ENCODE measurements at places on chromosomes 7 and 10.

DNA sequence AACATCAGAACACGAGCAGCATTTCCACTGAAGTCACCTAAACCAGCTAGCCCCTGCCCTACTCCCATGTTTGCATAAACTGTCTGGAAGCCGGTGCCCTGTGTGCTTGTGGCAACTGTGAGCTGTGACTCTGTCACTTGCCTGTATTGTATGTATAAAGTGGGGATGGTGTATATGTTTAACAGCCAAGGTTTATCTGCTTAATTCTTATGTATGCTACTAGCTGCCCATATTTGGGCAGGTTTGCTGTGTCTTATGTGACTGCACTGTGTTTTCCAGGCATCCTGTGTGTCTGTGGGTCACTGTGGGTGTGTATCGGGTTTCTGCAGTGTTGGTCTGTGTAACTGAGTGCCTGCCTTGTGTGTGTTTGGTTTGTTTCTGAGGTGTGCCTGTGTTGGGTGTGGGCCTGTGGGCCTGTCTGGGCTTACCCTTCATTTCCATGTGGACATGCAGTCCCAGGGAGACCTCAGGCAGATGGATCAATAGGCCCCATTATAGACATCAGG, 9.3 kb downstream of the LBX1 start:
- DNase-seq = no peak

GRCh38 chr7:85711894-85712293, 525.0 kb upstream of the SEMA3D start:
- no peak for DNase-seq

- no peak for DNase-seq
Observed at GRCh38 chr7:77727527-77727926, 31.3 kb downstream of the RSBN1L start.

- no peak for DNase-seq
Observed at GRCh38 chr7:39664057-39664456, 40.7 kb downstream of the RALA start.

DNA sequence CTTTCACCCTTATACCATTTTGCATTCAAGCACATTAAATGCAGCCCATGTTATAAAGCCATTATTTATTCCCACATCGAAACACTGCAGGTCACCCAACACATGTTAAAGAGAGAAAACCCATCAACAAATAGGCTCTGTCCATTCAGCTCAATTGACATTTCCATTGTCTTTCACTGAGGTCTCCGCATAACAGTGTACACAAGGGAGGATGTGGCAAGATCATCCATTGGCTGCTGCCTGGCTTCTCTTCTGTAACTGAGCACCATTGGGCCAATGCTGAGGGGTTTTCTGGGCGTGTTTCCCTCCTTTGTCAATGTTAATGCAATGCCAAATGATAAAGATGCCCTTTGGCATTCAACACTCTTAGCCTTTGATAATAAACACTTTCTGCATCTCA, 278.1 kb upstream of the SP4 start:
- no peak for DNase-seq

- no peak for DNase-seq
Observed at GRCh38 chr7:33773053-33773452, 132.3 kb upstream of the BMPER start.

DNA sequence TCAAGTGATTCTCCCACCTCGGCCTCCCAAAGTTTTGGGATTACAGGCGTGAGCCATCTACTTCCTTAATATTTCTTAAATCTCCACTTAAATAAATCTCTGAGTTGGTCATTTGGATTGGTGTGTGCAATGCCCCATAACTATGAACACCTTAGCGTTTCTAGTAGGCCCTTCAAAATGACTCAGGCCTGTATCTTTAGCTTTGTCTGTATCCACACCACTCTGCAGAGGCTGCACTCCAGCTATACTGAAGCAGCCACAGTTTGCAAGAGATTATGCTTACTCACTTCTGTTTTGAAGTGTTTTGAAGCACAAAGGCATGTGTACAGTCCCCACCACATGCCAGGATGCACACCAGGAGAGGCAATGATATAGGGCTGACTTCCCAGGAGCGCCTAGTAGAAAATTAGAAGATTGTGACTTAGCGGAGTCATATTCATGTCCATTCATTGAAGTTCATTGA, 2.4 kb upstream of the ST7 start:
- DNase-seq = no peak

GRCh38 chr10:15451137-15452094, 80.3 kb upstream of the FAM171A1 start:
- no peak for DNase-seq

DNA sequence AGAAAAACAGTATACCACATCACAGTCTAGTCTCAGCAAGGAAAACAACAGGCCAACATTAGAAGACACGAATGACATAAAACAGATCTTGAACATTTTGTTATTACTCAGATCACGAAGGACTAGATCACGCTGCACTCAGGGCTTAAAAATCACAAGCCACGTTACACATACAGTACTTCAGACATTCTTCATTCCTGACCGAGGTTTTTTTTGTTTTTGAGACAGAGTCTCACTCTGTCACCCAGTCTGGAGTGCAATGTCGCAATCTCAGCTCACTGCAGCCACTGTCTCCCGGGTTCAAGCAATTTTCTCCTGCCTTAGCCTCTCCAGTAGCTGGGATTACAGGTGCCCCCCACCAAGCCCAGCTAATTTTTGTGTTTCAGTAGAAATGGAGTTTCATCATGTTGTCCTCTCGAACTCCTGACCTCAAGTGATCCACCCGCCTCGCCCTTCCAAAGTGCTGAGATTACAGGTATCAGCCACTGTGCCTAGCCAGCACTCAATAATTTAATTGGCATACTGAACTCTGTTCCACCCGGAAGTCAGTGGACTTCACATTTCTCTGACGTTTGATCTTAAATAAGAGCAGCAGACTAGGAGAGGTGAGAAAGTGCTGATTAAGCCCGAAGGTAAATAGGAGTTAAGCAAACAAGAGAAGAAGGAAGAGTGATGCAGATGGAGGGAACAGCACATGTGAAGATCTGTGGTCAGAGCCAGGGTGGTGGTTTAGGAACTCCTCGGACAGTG, 3.5 kb downstream of the AIMP2 start:
- DNase-seq = no peak

DNA sequence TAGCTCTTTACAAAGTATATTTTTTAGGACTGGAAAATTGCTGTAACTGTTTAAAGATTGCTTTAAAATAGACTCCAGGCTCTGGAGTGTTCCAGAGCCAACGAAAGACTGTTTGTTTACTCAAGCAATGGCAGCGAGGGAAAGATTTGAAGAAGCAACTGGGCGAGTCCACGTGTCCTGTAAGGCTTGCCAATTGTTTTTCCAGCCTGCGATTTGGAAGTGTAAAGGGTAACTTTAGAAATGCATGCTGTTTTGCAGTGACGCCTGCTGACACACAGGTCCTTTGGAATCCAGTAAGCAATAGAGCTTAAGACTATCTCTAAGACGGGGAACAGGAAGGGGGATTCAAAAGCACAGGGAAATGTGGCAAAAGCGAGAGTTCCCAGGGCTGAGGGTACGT, 55.8 kb downstream of the TACC2 start:
- no peak for DNase-seq

DNA sequence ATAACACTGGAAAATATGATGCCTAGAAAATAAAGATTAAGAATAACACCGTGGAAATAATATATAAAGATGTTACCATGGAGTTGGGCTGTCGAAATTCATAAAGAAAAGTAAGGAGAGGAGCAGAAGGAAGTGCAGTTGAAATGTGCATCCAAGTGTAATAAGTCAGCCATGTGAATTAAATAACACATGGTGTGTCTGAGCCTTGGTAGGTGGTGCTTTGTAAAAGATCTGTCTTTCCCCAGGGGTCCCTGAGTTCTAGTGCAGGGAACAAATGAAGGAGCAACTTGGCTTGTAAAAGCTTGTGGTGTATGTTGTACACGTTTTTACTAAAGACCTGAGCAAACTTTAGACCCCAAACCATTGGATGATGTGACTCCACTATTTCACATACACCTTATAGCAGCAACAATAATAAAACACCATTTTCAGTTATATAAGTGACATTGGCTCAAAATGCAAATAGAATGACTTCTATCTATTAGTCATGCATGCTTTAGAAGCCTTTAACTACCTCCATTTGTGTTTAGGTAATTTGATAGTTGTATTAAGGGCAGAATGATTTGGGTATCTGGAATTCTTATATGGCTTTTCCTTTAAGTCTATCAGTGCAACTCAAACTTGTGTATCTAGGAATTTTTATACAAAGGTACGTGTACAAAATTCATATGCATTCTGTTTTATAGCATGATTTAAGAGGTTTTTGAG, 11.3 kb downstream of the STARD3NL start:
- no peak for DNase-seq

GRCh38 chr7:156544919-156545715, 95.5 kb upstream of the RNF32 start:
- no peak for DNase-seq

DNA sequence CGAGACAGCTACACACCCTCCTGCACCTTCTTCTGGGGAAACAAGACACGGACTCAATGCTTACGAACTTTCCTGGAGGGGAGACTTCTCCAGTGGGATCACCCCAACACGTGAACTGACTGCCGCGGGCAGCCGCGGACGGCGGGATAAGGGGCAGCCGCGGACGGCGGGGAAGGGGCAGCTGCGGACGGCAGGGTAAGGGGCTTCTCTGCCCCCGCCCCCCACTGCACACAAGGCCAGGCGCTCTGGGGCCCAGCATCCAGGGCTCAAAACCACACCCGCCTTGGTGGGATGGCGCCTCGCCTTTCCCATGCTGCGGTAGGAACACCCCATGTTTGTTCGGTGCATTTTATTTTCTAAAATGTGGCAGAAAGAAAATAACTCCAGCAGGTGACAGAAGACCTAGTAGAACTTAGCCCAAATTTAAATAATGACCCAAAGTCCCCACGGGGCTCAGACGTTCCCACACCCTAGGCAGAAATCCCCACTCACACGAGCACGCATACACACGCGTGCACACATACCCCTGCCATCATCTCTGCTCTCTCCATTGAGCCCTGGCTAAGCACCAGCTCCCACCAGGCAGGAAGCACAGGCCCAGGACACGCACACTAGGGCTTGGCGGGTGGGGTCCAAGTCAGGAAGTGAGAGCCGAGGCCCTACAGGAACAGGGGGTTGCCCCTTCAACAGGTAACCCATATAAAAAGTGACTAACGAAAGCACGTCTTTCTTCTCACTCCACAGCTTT, 26.6 kb upstream of the GPR146 start:
- DNase-seq = no peak

DNA sequence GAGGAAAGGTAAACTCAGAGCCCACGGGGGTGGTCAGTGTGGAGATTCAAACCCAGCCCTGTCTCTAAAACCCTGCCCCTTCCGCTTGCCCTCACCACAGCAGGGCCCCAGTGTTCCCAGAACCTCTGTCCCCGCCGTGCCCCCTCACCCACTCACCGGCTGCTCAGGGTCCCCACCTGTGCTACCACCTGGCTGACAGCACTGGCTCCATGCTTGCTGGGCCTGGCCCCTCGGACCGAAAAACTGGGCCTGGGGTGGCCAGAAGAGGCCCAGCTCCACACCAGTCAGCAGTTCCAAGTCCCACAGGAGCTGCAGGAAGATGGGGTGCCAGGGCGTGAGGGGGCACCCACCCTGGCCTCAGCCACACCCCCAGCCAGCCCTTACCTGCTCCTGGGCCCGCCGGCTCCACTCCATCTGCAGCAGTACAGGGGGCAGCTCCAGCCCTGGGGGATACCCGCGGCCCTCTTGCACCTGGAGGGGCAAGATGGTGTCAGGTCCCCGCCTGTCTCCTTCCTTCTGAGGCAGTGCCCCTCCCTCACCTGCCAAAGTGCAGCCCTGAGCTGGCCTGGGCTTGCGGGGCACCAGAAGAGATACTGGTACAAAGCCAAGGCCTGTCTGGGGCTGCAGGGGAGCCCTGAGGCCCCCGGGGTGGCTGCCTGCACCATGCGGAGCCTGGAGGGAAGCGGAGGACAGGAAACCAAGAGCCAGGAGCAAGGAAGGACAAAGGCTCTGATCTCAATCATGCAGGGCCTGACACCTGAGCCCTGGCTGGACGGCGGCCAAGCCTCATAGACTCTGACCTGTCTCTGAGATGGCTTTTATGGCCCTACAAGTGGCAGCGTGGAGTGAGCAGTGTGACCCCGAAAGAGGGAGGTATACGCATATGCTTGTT, 11.7 kb downstream of the ATP6V1F start:
- peak; percentile 59 for DNase-seq

GRCh38 chr10:127911218-127911866, 4.4 kb downstream of the PTPRE start:
- DNase-seq = no peak

- DNase-seq = no peak
Observed at GRCh38 chr7:31488562-31489203, 25.2 kb upstream of the ITPRID1 start.

DNA sequence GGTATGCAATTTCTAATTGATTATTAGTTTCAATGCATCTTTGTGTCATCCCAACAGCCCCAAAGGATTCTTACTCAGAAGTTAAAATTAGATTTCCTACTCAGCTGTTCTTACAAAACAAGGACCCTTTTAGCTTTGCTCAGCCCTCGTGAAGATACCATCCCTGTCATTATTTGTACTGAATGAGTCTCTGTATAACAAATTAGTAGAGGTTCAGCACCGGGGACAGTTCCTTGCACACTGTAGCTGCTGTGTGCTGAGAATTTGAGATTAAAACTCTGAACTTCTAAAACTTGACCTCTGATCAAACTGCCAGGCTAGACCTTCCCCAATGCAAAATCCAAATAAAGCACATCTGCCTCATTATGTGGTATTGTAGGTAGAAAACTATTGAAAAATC, 299.1 kb downstream of the LHFPL3 start:
- DNase-seq = no peak

DNA sequence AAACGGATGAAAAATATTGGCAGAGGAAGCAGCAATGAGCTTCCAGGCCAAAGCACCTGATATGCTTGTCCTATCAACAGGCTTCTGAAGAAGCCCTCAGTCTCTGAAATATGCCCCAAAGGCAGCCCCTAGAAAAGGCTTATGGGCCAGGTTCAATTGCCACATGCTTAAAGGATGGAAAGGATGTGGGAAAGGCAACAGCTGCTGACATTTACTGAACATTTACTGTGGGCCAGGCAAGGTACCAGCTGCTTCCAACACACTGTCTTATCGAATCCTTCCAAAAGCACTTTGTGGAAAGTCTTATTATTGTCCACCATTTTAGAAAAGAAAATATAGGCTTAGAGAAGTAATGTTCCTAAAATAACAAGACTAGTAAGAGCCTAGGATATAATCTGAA, 56.5 kb downstream of the DOCK4 start:
- DNase-seq = no peak

- no peak for DNase-seq
Observed at GRCh38 chr10:100659361-100660098, 85.9 kb upstream of the PAX2 start.

GRCh38 chr7:15209429-15209828, 306.9 kb upstream of the DGKB start:
- no peak for DNase-seq

GRCh38 chr7:2715341-2716231, 27.6 kb downstream of the AMZ1 start:
- DNase-seq = no peak

- DNase-seq = no peak
Observed at GRCh38 chr7:94615666-94616065, 40.3 kb downstream of the SGCE start.

DNA sequence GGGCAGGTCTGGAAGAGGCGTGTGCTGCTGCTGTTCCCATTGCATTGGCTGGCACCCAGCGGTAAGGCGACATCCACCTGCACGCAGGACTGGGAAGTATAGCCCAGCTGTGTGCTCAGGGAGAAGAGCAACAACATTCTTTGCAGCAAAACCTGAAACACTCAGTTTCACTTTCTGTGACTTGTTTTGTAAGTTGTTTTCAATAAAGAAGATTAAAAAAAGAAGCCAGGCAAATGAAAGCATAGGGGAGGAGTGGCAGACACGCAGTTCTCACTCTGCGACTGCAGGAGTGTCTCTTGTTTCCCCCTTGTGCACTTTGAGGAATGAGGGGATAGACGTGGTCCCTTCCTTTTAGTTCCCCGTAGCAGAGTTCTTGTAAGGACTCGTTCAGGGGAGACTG, 5.8 kb downstream of the FBH1 start:
- no peak for DNase-seq

Measured in RWPE2 (cell line).